ENCODE measurements at places on chromosomes 16 and 17.

- no peak for DNase-seq
These were observed 3.6 kb downstream of the PECAM1 start for GRCh38 chr17:64387145-64387473.

GRCh38 chr17:67021743-67022450, 22.5 kb upstream of the CACNG1 start:
- no peak for DNase-seq

GRCh38 chr17:63679214-63679613, 20.7 kb downstream of the LIMD2 start:
- no peak for DNase-seq

DNA sequence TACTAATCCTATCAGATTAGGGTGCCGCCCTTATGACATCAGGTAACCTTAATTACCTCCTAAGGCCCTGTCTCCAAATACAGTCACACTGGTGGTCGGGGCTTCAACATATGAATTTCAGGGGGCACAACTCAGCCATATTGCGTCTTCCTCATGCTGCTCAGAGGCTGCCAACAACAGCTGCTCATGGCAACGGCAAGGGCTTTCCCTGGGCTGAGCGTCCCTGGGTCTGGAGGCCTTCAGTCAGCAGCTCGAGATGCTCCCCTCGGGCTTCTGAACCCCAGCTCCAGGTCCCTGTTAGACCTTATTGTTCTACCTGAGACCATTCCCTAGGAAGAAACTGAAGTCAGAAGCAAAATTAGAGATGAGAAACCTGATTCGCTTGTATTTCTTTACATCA, 157.2 kb downstream of the TMEM132E start:
- DNase-seq, result no peak

DNA sequence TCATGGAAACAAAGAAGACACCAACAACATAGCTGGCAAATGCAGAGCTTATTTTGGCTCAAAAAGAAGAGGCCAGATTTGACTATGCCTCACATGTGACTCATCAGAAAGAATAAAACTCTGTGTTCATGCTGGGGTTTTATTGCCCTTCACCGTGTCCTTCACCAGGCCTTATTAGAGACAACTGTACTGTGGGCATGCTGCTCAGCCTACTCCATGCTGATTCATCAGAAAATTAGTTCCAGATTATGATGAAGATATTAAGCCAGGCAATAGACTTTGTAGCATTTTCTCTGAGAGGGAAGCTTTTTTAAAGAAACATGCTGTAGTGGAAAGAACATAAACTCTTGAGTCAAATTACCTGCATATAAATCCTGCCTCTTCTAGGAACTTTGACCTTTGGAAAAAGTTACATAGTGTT, 89.8 kb downstream of the CYB561 start:
- DNase-seq, result no peak
